ENCODE measurements at places on chromosomes 7 and 10. TPM values are rescaled to one million over a fixed set of nuclear protein-coding genes. Genes with fewer than 3 reads are reported as not detected.

The OR2A1 gene
- not detected for total RNA-seq

The C10orf62 gene
- not detected for total RNA-seq

The MYO3A gene
- total RNA-seq = not detected

The HOXA4 gene
- 0.63 TPM for total RNA-seq

The OPN1SW gene
- not detected for total RNA-seq

The PRKRIP1 gene
- 38.2 TPM for total RNA-seq

The ADCYAP1R1 gene
- not detected for total RNA-seq

The SERPINE1 gene
- total RNA-seq = 0.48 TPM

DNA sequence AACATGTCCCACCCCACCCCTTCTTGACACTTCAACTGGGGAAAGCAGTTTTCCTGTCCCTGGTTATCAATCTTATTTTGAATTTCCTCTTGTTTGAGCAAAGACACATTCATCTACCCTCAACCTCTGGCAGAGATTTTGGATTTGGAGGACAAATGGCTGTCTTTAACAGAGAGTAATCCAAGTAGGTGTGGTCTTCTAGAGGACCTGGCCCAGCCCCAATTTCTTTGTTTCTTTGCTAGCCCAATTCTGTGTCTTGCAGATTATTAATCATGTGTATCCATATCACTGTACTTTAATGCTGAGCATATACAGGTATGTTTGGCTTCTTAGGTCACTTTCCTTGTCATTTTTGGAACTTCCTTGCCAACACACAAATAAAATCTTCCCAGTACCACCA lies 58.8 kb upstream of the ADCY1 start:
- no peaks in the 10 kb centered on the region for H3K27me3 ChIP-seq
- H3K27ac ChIP-seq = no peak overlapping the region
- no peaks in the 10 kb centered on the region for H3K4me1 ChIP-seq
- H3K36me3 ChIP-seq = no peaks in the 10 kb centered on the region

DNA sequence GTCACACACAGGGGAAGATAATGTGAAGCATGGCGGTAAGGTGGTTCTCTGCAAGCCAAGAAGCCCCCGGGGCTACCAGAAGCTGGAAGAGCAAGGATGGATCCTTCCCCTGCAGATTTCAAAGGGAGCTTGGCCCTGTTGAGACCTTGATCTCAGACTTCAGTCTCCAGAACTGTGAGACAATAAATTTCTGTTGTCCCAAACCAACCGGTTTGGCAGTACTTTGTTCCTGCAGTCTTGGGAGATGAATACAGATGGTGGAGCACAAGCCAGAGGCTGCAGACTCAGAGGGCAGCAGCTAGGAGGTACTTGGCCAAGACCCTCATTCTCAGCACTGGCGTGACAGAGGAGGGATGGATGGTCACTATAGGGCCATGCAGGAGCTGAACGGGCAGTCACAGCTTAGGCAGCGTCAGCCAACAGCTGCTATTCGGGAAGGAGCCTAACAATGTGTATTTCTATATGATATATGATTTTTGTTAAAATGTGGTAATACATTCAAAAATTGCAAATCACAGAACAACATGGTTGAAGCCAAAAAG lies 387.3 kb downstream of the TNS3 start:
- no peak for DNase-seq
- no peak overlapping the region for H3K4me3 ChIP-seq
- H3K27me3 ChIP-seq = no peaks in the 10 kb centered on the region
- no peak overlapping the region for H3K27ac ChIP-seq
- no peaks in the 10 kb centered on the region for H3K36me3 ChIP-seq

DNA sequence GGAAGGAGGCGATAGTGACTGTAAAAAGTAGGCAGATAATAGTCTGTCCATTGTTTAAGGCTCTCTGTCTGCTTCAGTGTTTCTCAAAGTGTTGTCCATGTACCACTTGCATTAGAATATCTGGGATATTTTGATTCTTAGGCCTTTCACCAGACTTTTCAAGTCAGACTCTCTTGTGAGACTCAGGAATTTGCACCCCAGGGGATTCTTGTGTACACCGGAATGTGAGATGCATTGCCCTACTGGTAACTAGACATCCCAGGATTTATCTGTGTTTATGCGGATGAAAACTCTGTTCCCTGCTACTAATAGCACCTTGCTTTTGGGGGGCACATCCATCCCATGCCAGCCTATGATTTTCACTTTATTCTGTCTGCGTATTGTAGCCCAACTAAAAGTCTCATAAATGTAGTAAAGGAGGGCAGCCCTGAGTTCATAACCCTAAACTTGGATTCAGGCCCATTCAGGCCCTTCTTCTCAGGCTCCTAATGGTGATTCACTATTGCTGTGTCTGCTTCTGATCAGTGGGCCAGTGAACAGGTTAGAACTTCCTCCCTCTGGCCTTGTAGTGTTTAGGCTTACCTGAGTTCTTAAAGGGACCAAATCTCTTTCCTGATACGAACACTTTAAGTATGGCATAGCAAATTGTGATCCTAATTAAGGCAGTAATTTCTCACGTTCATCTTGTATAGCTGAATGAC lies 71.8 kb upstream of the RPA3 start:
- no peak for DNase-seq
- H3K4me1 ChIP-seq = no peaks in the 10 kb centered on the region
- H3K27ac ChIP-seq = no peak overlapping the region
- H3K4me3 ChIP-seq = no peak overlapping the region
- H3K36me3 ChIP-seq = peaks cover 2% of the 10 kb centered on the region

DNA sequence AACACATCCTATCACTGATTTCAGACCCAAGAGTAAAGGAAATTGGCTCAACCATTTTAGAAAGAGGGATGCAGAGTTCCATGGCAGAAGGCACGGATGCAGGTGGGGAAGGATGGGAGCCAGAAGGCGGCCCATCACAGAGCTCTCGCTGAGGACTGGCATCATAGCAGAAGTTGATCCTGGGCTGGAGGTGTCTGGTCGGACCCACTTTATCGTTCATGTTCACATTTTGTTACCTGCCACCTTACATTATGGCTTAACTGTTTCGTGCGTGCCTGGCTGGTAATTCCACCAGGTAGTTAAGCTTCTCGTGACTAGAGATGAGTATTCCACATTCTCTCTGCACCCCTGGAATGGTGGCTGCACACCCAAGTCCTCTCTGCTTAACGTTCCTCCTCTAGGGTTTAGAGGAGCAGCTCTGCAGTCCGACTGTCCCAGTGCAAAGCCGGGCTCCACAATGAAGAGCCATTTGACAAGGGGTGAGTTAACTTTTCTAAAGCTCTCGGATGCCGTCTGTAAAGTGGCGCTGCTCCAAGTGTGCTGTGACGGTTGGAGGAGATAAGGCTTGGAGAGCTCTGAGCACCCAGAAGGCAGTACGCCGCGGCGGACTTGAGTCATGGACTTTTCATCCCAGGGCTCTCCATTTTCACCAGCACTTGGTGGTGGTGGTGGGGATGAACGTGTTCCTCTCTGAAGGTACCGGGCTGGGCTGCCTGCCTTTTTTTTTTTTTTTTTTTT lies 157.1 kb upstream of the SHH start:
- H3K27ac ChIP-seq = no peak overlapping the region
- no peaks in the 10 kb centered on the region for H3K4me1 ChIP-seq
- DNase-seq = no peak
- no peaks in the 10 kb centered on the region for H3K36me3 ChIP-seq

DNA sequence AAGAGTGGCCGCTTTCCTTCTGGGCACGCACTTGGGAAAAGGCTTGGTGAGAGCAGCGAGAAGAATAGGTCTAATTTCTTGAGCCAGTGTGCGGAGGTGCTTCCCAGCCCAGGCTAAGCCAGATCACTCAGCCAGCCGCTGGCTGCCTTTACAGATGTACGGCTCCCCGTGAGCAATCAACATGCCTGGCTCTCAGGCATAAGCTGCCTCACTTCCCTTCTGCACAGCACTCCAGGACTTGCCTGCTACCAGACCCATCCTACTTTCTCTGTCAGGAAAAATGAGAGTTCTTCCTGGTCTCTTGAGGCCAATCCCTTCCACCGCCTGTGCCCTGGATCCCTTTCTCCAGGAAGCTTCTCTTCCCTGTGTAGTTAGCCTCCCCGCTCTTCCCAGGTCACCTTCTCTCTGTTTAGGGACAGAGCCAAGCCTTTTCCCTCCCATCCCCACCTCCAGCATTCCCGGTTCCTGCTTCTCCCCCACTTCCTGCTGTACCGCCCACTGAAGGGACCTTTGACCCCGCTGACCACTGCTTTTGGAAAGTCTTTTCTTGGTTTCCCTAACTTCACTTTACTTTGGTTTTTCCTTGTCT lies 1.1 kb upstream of the ACTR3C start:
- peaks cover 25% of the 10 kb centered on the region for H3K4me1 ChIP-seq
- no peak overlapping the region for H3K27ac ChIP-seq
- H3K36me3 ChIP-seq = peaks cover 31% of the 10 kb centered on the region
- DNase-seq = no peak
- no peaks in the 10 kb centered on the region for H3K27me3 ChIP-seq

GRCh38 chr10:13615650-13616300 lies 29.0 kb downstream of the PRPF18 start:
- no peaks in the 10 kb centered on the region for H3K4me1 ChIP-seq
- no peak for DNase-seq
- peaks cover 76% of the 10 kb centered on the region for H3K36me3 ChIP-seq
- H3K4me3 ChIP-seq = no peak overlapping the region

GRCh38 chr7:114740941-114741340 lies 181.0 kb upstream of the MDFIC start:
- no peaks in the 10 kb centered on the region for H3K4me1 ChIP-seq
- H3K27ac ChIP-seq = no peak overlapping the region
- H3K4me3 ChIP-seq = no peak overlapping the region
- no peaks in the 10 kb centered on the region for H3K36me3 ChIP-seq

DNA sequence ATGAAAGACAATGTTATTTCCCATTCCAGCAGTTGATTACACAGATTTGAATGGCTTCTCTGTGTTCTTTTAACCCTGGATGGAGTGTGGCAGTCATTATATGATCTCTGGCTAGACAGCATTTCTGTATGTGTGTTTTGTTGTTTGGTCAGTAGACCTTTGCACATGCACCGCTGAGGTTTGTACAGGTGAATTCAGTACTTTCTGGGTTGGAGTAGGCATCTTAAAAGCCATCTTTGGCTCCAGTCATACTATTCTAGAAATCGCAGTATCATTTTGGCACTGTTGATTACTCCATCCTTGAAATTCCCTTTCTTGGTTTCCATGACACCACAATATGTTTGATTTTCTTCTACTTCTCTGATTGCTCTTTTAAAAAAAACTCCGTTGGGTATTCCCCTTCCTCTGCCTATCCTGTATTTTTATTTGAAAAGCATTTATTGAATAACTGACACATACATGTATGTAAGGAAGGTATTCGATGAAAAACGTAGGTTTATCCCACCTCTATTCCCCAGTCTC lies 29.9 kb downstream of the TAS2R41 start:
- no peaks in the 10 kb centered on the region for H3K36me3 ChIP-seq
- no peaks in the 10 kb centered on the region for H3K27me3 ChIP-seq
- no peak for DNase-seq
- no peak overlapping the region for H3K27ac ChIP-seq
- no peak overlapping the region for H3K4me3 ChIP-seq

DNA sequence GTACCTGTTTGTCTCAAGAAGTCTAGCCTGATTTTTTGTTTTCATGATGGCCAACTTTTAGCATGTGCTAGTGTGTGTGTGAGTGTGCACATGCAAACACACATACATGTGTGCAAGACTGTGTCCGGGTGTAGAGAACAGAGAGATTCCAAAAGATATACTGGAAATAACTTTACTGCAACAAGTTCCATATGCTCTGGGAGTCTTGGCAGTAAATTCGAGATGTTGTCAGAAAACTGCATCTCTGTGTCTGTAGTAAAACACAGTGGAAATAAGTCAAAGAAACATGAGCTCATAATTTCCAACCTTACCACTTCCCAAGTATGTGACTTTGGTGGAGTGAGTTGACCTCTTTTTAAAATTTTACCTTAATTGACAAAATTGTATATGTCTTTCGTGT lies 950.8 kb upstream of the C7orf33 start:
- no peak for DNase-seq
- no peaks in the 10 kb centered on the region for H3K4me1 ChIP-seq
- no peak overlapping the region for H3K27ac ChIP-seq
- H3K4me3 ChIP-seq = no peak overlapping the region
- no peaks in the 10 kb centered on the region for H3K36me3 ChIP-seq
- H3K27me3 ChIP-seq = no peaks in the 10 kb centered on the region

GRCh38 chr7:120303105-120303504 lies 30.1 kb downstream of the KCND2 start:
- no peaks in the 10 kb centered on the region for H3K4me1 ChIP-seq
- H3K36me3 ChIP-seq = no peaks in the 10 kb centered on the region
- H3K27ac ChIP-seq = no peak overlapping the region
- no peak overlapping the region for H3K4me3 ChIP-seq
- no peaks in the 10 kb centered on the region for H3K27me3 ChIP-seq

DNA sequence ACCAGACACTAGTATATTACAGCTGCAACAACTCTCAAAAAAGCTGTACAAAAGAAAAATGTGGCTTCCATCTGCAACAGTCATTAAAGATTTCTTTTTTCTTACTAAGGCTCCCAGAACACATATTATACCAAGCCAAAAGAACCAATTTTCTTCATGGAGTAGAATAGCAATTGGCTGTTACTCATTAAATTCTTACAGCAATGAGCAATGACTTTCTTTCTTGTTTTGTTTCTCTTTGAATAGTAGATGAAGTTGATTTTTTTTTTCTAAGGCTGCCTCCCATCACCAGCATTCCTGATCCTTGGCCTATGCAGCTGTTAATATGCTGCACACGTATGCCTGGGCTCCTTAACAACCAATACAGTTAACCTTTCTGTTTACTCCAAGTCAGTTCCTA lies 36.6 kb upstream of the SPOCK2 start:
- H3K36me3 ChIP-seq = peaks cover 5% of the 10 kb centered on the region
- no peaks in the 10 kb centered on the region for H3K4me1 ChIP-seq
- no peaks in the 10 kb centered on the region for H3K27me3 ChIP-seq
- DNase-seq = no peak
- H3K27ac ChIP-seq = no peak overlapping the region

- peaks cover 47% of the 10 kb centered on the region for H3K4me1 ChIP-seq
- peak overlapping the region; percentile 44 for H3K4me3 ChIP-seq
- H3K27me3 ChIP-seq = peaks cover 48% of the 10 kb centered on the region
- peak; percentile 81 for DNase-seq
- no peak overlapping the region for H3K27ac ChIP-seq
Observed at GRCh38 chr10:27742195-27743011, 3.2 kb downstream of the MKX start.

DNA sequence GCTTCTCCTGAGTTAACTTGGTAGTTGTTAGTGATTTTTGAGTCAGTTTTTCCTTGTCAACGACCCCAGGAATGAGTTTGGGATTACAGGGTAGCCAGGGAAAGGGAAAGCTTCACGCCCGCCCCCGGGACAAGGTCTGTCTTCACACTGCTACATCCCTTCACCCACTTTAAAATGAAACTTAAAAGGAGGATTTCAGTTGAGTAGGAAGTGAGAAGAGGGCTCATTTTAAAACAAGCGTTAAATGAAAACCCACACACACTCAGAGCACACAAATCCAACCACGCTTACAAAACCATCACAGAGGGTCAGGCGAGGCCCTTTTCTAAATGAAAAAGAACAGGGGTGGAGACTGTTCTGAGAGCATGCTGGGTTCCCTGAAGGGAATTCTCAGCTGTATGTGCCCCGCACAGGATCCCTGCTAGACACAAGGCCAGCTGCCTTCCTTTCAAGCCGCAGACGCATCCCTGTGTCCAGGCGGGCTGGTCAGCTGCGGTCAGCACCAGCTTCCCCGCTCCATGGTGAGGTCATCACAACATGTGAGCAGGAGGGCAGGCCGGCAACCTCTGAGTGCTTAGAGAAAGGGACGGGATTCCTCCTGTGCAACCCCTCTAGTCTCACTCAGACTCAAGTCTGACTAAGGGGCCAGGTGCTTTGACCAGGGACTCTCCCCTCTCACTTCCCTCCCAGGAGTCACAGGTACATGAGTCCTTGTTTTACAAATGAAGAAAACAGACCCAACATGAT lies 111.8 kb downstream of the EGFR start:
- H3K27ac ChIP-seq = no peak overlapping the region
- H3K4me3 ChIP-seq = no peak overlapping the region
- H3K36me3 ChIP-seq = no peaks in the 10 kb centered on the region
- H3K4me1 ChIP-seq = no peaks in the 10 kb centered on the region
- no peak for DNase-seq
- no peaks in the 10 kb centered on the region for H3K27me3 ChIP-seq

Data from natural killer cell (primary cell).